ENCODE measurements at places on chromosomes 13 and 19.

DNA sequence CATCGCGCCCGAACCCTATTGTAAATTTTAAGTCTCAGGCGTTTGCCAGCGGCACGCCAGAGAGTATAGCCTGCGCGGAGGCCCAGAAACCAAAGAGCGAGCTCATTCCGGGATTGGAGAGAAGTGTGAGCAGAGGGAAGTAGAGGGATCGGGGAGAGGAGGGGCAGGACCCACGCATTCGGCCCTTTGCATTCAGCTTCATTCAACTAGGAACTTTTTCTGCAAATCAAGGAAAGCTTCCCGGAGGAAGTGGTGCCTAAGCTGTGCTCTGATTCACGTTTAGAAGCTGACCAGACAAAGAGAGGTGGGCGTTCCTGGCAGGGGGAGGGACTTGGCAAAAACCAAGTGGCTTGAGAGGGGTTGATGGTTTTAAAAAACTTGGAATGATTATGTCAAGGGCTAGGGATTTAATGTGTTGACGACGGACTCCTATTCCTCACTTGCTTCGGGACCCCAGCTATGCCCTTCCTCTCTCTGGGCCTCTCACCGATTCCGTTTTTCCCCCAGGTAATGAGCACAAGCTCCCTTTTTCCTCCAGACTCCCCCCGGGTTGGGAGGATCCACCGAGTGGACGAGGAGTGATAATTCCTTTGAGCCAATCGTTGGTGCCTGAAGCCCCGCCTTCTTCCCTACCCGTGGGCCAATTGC is 811 bp upstream of the PRMT1 start:
- DNase-seq: peak; percentile 84

GRCh38 chr19:58374200-58374599 is 6.6 kb downstream of the ZNF837 start:
- no peak for DNase-seq

DNA sequence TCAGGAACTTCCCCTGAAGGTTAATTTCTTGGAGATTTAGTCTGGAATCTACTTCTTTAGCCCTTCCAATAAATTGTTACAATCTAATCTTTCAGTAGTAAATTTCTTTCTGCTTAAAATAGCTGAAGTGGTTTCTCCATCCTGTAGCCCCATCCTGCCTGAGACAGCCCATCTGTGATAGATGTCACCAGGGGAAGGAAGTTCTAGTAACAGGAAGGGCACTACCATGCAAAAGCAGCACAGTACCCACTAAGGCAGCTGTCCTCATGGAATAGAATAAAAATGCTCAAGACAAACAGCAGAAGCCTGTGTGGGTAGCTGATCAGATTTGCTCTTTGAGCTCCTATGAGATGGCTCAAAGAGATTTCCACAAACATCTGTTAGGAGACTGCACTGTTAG is 1036.5 kb downstream of the SLITRK5 start:
- DNase-seq: no peak

- DNase-seq: no peak
Measured at GRCh38 chr19:49557641-49558325, 22.6 kb downstream of the NOSIP start.

DNA sequence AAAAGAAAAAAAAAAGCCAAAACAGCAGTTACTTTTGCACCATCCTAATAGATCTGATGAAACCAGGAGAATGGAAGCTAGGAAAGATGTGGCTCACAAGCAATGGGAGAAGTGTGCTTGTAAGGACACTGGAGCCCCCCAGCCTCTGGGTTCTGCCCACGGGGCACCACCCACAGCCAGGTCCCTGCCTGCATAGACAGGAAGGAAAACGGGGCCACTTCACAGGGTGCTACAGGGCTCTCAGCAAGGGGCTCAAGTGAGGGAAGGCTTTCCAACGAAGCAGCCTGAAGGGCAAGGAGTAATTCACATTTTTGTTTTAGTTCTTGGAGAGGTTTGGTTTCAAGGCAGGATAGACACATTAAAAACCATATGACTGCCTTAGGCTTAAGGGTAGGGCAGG is 42.7 kb downstream of the BRD4 start:
- DNase-seq: no peak

- peak; percentile 36 for DNase-seq
Measured at GRCh38 chr19:5621945-5622464, 571 bp downstream of the SAFB2 start.

GRCh38 chr13:77522444-77522843 is 13.1 kb upstream of the SCEL start:
- DNase-seq: no peak

DNA sequence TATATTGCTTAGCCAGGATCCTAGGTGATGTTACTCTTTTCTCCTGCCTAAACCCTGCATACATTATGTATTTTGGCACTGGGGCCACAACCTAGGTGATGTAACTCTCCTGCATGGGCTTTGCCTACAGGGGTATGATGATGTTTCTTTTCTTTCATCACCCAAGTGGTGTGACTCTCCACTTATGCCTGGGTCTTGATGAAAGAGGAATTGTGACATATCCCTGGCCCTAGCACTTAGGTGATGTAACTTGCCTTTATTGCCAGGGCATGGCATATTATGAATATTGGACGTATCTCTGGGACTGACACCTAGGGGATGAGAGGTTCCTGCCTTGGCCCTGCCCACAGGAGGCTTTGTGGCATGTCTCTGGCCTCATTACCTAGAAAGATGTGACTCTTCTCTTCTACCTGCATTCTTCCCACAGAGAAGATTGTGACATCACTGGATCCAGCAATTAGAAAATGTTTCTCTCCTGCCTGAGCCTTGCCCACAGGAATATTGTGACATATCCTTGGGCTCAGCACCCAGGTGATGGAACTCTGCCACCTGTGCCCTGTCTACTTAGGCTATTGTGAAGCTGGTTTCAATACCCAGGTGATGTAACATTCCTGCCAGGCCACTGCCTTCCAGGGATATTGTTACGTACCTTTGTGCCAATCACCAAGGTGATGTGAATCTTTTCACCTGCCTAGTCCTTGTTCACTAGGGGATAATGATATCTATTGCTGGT is 27.3 kb upstream of the ZNF254 start:
- no peak for DNase-seq

GRCh38 chr19:16419669-16420335 is 52.0 kb downstream of the EPS15L1 start:
- no peak for DNase-seq

DNA sequence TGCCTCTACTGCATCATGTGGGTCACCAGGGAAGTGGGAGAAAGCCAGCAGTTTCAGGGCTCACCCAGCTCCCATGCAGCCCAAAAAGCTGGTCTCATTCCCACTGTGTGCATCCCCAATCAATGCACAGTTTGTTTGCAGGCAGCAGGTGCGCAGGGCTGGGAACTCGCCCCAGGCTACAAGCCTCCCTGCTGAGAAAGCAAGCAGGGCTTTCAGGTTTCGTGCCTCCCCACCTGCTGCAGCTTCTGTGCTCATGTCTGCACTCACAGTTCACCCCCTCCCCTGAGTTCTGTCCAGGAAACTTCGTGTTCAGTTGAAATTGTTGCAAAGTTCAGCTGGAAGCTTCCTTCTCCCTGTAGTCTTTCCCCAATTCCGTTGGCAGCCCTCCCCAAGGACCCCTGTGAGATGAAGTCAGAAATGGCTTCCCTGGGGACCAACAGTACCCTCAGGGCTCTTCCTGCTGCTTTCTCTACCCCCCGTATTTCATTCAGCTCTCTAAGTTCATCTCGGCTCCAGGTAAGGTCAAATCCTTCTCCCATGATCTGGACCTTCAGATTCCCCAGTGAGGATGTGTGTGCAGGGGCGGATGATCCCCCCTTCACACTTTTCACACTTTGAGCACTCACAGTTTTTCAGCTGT is 10.3 kb upstream of the KLK3 start:
- no peak for DNase-seq

- DNase-seq: no peak
Measured at GRCh38 chr13:89541091-89542030, 1806.1 kb upstream of the MIR17HG start.

GRCh38 chr13:78742659-78743058 is 83.7 kb upstream of the OBI1 start:
- DNase-seq: no peak

DNA sequence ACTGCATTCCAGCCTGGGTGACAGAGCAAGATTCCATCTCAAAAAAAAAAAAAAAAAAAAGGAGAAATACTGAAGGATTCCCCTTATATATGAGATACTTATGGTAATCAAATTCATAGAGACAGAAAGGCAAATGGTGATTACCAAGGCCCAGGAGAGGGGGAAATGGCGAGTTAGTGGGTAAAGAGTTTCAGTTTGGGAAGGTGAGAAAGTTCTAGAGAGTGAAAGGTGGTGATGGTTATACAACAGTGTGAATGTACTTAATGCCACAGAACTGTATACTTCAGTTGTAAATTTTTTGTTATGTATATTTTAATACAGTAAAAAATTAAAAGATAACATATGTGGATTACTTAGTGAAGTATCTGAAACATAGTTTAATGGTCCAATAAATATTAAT is 90.2 kb downstream of the DHRS12 start:
- no peak for DNase-seq

DNA sequence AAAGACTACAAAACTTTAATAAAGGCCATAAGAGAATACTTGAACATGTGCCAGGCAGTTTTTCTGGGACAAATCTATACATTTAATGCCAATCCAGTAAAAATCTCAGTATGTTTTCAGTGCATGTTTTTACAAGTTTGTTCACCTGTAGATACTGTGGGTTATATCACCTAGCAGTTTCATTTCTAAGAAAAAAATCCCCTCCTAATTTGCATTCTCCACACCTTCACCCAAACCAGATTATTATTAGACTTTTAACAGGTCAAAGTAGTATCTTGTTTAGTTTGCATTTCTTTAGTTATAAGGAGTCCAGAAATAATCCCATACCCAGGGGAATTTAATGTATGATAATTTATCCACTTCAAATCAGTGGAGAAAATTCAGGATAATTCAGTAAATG is 17.0 kb upstream of the LPAR6 start:
- DNase-seq: no peak

DNA sequence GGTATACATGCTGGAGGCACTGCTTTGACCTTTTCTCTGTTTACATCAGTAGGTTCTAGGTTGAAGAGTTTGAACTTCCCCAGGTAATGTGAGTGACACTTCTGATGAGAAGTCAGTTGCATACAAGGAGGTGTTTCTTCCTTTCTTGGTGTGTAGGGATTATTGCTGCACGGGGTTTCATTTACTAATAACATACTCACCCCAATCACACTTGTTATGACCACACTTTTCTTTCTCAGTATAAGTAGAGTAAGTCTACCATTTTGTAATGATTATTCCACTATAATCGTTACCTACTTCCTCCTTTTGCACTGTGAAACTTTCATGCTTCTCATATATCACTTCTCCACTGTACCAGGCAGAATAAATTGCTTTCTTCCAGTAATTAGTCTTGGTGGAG is 138.0 kb downstream of the TNFSF13B start:
- no peak for DNase-seq

- no peak for DNase-seq
Measured at GRCh38 chr19:4516939-4517300, 1.4 kb downstream of the PLIN4 start.
